ENCODE measurements at places on chromosomes 5 and 9.

DNA sequence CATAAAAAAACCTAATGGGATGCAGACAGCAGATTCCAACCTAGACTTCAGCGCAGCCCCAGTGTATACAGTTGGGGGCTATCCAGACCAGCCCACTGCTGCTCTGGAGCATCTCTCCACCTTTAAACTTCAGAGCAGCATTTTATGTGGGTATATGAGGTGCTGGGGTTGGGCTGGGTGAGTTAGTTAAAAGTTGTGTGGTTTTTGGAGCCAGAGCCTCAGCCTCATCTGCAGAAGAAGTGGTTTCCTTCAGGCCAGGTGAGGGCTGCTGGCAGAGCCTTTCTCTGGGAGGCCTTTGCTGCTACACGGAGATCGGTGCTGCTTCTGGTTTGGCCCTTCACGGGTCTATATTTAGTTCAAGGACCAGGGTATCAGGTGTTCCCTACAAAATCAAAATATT is 228.3 kb downstream of the PDZD2 start:
- DNase-seq: no peak

- no peak for DNase-seq
Observed at GRCh38 chr9:85262333-85262732, 479.4 kb downstream of the AGTPBP1 start.

GRCh38 chr5:161863811-161864210 is 15.9 kb downstream of the GABRA1 start:
- peak; percentile 20 for DNase-seq

GRCh38 chr9:2281031-2281802 is 266.1 kb downstream of the SMARCA2 start:
- no peak for DNase-seq

GRCh38 chr9:95724253-95724991 is 151.1 kb upstream of the ERCC6L2 start:
- DNase-seq: peak; percentile 30

DNA sequence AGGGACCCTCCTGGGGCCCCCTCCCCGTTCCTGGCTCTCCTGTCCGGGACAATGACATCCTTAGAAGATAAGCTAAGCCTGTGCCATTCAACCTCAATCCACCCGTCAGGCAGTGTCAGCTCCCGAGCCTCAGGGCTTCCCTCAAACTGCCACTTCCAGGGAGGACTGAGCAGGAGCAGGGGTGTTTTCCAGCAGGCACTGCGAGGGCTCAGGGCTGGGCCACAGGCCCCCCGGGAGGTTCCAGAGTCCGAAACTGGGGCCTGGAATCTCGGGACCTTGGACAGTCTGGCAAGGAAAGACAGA is 26.2 kb downstream of the LHX3 start:
- DNase-seq: no peak

All from hematopoietic multipotent progenitor cell (in vitro differentiated cells).